ENCODE measurements at places on chromosomes 16 and 17.

- peak; percentile 56 for DNase-seq
Measured at GRCh38 chr16:30949650-30950515, 1.0 kb downstream of the ORAI3 start.

GRCh38 chr17:79305768-79306423, 231.3 kb downstream of the ENGASE start:
- DNase-seq, result no peak

DNA sequence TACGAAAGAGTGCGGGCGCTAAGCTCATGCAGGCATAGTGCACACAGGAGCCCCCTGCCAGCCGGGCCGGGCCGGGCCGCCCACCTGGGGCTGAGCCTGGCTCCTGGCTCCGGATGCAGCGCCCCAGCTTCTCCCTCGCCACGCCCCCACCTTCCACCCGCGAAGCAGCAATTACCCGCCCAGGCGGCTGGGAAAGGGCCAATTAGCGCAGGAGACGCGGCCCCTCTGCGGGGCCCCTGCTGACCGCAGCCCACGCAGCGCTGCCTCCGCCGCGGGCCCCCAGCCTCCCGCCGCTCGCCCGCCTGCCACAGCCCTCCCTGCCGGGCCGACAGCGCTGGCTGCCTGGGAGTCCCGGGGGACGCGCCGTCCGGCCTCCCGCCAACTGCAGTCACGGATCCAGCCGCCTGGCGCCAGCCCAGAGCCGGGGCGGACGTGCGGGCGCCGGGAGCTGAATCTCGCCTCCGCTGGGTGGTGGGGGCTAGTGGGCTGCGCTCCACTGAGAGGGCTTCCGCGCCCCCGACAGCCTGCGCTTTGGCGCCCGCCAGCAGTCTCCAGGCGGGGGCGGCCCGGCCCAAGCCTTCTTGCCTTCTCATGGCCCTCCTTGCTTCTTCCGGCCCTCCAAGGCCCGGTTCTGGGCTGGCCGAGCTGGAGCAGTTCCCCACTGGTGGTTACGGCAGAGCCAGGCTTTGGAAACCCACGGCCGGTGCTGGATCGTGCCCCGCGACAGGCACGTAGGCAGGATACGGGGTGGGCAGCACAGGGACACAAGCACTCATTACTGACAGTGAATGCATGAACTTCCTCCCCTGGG, 14.9 kb upstream of the CBFB start:
- peak; percentile 92 for DNase-seq

GRCh38 chr17:47956791-47957590, 692 bp downstream of the PRR15L start:
- no peak for DNase-seq

GRCh38 chr16:2273484-2273883, 5.6 kb upstream of the RNPS1 start:
- no peak for DNase-seq

GRCh38 chr17:77125432-77125901, 15.3 kb upstream of the SEC14L1 start:
- DNase-seq, result no peak

DNA sequence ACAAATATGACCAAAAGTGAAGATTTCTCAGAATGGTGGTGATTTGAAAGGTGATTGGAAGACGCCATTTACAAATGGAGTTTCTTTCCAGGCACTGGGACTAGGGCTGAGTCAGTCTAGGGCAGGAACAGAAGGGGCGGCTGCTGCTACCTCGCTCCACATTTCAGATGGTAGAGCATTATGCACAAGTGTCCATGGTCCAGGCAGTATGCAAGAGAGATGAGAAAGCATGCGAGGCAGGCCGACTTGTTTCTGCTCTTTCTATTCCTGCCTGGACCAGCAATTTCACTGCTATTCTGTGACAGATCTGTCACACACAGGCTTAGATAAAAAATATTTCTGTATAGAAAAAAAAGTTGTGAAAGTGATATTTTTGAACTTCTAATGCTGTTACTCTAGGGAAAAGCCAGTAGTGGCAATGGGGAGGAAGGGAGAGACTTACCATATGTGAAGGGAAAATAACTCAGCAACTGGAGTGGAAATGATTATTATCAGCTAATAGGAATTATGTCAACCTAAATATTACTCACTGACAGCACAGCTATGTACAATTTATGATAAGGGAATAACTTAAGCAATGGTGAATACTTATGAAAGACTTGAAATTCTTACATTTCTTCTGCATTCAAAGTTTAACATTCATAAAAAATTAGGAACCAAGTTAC, 134.7 kb upstream of the NETO2 start:
- DNase-seq, result no peak

Measured in activated T-cell treated with anti-CD3 and anti-CD28 coated beads, Interleukin-2, amount 50 U/mL, for 48 hours (primary cell).